ENCODE measurements at places on chromosomes 3 and 15.

DNA sequence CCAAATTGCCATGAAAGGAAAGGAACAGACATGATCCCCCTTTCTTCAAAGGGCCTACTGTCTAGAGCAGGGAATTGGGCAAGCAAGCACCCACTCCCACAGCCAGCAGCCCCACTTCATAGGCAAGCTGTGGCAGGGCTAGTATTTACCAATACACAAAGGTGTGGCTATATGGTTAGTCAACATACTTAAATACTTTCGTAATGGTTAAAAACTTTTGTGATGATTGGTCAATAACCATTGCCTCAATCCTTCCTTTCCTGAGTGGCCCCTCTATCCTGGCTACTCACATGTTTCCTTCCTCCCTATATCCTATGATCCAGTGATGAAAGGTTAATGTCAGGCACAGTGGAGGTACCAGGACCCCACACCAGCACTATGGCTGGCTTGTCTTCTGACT, 30.1 kb upstream of the ARL8B start:
- DNase-seq = no peak
- H3K4me1 ChIP-seq = peaks cover 4% of the 10 kb centered on the region
- H3K36me3 ChIP-seq = no peaks in the 10 kb centered on the region
- H3K27ac ChIP-seq = no peak overlapping the region
- H3K4me3 ChIP-seq = no peak overlapping the region
- H3K27me3 ChIP-seq = peaks cover 2% of the 10 kb centered on the region

DNA sequence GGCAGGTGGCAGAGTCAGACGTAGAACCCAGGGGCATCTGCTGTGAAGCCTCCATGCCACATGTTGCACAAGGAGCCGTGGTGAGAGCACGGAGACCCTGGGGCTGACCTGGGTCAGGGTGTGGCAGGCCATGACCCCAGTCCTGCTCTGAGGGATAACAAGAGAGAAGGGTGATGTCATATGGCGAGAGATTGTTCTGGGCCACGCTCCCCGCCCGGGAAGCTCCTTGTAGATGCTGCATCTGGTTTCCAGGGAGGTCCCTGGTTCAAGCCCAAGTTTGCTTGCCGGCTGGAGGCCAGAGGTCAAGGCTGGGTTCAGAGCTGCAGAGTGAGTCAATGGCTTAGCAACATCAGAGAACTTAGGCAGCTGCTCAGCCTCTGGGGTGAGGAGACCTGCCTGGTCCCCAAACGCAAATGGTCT, 17.3 kb downstream of the FGD5 start:
- peaks cover 52% of the 10 kb centered on the region for H3K36me3 ChIP-seq
- H3K27me3 ChIP-seq = peaks cover 8% of the 10 kb centered on the region
- no peak for DNase-seq
- peak overlapping the region; percentile 25 for H3K27ac ChIP-seq
- peaks cover 78% of the 10 kb centered on the region for H3K4me1 ChIP-seq
- H3K4me3 ChIP-seq = peak overlapping the region; percentile 4

DNA sequence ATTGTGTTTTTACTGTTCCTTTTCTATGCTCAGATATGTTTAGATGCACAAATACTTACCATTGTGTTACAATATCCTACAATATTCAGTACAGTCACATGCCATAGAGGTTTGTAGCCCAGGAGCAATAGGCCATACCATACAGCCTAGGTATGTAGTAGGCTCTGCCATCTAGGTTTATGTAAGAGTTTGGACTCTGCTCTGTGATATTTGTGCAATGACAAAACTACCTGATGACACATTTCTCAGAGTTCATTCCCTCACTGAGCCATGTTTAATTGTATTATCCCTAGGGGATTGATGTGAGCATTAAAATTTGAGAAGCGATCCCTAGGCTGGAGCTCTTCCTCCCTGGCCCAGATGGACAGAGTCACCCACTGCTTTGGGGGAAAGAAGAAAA, 270.0 kb upstream of the PROK2 start:
- no peaks in the 10 kb centered on the region for H3K4me1 ChIP-seq
- no peak overlapping the region for H3K4me3 ChIP-seq
- H3K27me3 ChIP-seq = no peaks in the 10 kb centered on the region
- H3K36me3 ChIP-seq = no peaks in the 10 kb centered on the region
- H3K27ac ChIP-seq = no peak overlapping the region

DNA sequence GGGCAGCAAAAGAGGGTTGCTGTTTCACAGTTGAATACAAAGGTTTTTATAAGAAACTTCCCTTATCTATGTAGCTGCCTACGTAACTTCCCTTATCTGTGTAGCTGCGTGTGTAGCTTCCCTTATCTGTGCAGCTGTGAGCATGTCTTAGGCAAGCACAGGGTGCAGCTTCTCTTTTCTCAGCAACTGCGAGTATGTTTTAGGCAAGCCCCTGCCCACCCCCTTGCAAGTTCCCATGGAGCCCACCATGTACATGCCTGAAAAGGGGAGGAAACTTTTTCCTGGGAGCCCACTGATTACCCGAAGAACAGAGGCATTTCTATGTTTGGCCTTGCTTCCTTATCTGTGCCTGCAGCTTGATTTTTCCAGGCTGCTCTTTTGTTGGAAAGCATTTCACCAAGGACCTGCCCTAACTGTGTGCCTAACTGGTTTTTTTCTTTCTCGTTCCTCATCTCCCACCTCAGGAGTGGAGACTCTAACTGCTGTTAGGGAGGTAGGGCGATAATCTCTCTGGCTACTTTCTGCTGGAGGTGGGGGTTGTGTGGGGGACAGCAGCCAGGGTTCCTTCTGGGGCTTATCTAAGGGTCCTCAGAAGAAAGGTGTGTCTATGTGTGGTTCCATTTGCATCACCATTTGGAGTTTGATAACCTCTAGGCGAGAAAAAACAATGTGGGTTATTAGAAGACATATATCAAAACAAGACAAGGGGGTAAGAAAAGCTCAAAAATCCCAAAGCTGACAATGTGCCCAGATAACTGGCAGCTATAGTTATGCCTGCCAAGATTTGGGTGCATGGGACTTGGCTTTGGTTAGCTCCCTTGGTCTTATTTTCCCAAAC, 26.0 kb downstream of the SORD start:
- DNase-seq = no peak
- H3K27me3 ChIP-seq = no peaks in the 10 kb centered on the region
- H3K4me1 ChIP-seq = no peaks in the 10 kb centered on the region
- H3K36me3 ChIP-seq = peaks cover 39% of the 10 kb centered on the region
- H3K4me3 ChIP-seq = no peak overlapping the region

DNA sequence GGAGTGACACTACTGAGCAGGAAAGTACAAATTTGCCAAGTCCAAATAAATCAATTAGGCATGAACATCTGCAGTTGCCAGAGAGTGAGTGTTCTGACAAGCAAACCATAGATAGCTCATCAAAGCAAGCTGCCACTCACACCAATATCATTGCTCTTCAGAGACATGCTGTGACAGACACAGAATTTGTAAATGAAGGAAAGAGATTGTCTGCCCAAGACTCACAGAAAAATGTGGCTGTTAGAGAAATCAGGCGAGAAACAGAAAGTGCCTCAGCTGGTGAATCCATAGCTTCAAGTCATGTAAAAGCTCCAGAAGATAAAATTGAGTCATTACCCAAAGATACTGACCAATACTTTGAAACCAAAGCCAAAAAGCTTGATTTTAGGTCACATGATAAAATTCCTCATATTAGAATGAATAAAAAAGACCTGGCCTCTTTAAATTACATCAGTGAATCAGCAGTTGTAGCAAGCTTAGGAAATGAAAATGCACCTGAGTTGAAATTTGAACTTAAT, 50.8 kb downstream of the CRYBG3 start:
- no peaks in the 10 kb centered on the region for H3K27me3 ChIP-seq
- peaks cover 4% of the 10 kb centered on the region for H3K4me1 ChIP-seq
- no peak overlapping the region for H3K4me3 ChIP-seq
- no peak overlapping the region for H3K27ac ChIP-seq
- H3K36me3 ChIP-seq = peaks cover 10% of the 10 kb centered on the region
- no peak for DNase-seq

All from endothelial cell (in vitro differentiated cells).